IMR-90 (cell line): ENCODE measurements at places on chromosomes 7 and 10. TPM values are rescaled to one million over a fixed set of nuclear protein-coding genes. Genes with fewer than 3 reads are reported as not detected.
A peak's percentile ranks its signal among the peaks of the same experiment; 100 is the strongest.

Gene MMD2
- not detected in 2 replicates for total RNA-seq

DNA sequence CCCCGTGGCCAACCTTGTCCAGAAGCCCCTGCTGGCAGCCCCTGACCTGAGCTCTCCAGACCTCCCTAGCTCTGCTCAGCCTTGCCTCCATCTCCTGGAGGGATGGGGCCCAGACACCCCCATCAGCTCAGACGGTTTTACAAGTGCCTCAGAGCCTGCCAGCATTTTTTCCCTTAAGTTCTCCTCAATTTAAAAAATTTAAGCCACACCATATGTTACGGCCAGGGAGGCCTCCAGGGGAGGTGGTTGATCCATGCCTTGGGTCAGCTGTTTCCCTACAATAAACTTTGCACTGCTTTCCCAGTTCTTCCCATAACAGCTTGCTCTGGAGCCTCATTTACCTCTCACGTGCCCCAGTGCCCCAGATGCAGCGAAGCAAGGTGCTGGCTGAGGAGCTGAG, 143.5 kb downstream of the RGS10 start:
- H3K4me3 ChIP-seq = no peak overlapping the region
- no peaks in the 10 kb centered on the region for H3K27me3 ChIP-seq
- H3K36me3 ChIP-seq = peaks cover 49% of the 10 kb centered on the region
- H3K4me1 ChIP-seq = peaks cover 25% of the 10 kb centered on the region

Gene MSS51
- total RNA-seq = 1.1 TPM in 2 replicates

GRCh38 chr7:104652434-104652833, 324.0 kb downstream of the LHFPL3 start:
- DNase-seq = no peak
- H3K4me3 ChIP-seq = no peak overlapping the region
- no peaks in the 10 kb centered on the region for H3K27me3 ChIP-seq
- H3K36me3 ChIP-seq = no peaks in the 10 kb centered on the region
- no peak overlapping the region for H3K27ac ChIP-seq

DNA sequence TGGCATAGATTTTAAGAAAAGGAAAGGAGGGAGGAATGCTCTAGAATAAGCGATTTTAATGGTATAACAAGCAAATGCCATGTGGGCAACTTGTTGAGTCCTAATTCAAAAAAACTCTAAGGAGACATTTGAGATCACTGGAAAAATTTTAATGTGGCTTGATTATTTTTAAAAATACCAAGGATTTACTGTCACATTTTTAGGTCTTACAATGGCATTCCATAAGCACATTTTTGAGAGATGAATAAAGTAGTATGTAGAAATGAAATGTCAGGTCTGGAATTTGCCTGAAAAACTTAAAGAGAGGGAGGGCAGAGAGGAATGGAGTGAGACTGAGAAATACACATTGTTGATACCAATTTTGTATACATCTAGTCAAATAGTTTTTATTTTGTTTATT, 20.3 kb downstream of the NCAPG2 start:
- H3K27me3 ChIP-seq = no peaks in the 10 kb centered on the region
- H3K36me3 ChIP-seq = peaks cover 9% of the 10 kb centered on the region
- H3K4me1 ChIP-seq = peaks cover 14% of the 10 kb centered on the region
- DNase-seq = peak; percentile 36
- peak overlapping the region; percentile 92; the same call in 1 of the 2 replicates for H3K27ac ChIP-seq

GRCh38 chr10:106252541-106252940, 912.0 kb downstream of the SORCS1 start:
- no peaks in the 10 kb centered on the region for H3K36me3 ChIP-seq
- H3K27me3 ChIP-seq = no peaks in the 10 kb centered on the region
- H3K4me3 ChIP-seq = no peak overlapping the region
- DNase-seq = no peak
- H3K4me1 ChIP-seq = no peaks in the 10 kb centered on the region

DNA sequence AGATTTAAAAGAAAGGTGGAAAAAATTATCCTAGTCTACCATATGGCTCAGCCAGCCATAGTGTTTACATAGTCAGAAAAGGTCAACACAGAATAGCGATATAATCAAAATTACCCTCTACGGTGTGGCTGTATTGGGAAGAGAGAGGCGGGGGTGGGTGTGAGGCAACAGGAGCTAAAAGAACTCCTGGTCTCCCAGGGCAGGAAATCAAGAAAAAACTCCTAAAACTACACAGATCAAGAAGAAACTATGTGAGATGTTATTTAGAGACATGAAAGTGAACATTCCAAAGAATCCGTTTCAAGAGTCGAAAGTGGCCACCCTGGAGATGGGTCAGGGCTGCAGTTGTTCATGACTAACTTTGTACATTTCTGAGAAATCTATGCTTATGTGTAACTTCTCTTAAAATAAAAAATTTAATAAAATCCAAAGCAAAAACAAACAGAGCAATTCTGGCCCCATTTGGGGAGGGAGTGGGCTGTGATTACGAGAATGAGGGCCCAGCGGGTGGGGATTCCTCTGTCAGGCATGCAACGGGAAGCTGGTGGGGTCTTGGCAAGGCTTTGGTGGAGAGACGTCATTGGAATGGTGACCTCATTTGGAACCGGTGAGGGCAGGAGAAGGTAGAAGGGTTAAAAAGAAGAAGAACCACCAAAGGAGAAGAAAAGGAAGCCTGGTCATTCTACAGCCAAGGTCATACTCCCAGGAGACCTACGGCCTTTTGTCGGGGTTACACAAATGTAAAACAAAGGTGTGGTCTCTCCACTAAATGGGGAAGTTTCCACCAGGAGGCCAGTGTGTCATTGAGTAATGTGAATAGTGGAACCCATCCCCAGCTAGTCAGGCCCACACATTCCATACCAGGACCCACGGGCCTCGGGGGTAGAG, 71.2 kb upstream of the DUSP5 start:
- H3K4me1 ChIP-seq = peaks cover 13% of the 10 kb centered on the region
- no peaks in the 10 kb centered on the region for H3K27me3 ChIP-seq
- peak overlapping the region; percentile 87 for H3K27ac ChIP-seq
- H3K36me3 ChIP-seq = no peaks in the 10 kb centered on the region

Gene CALML3
- total RNA-seq = not detected in 2 replicates

Gene BICC1
- 38.9 and 42.5 TPM in 2 replicates for total RNA-seq

GRCh38 chr10:117162093-117163060, 24.3 kb upstream of the VAX1 start:
- H3K27me3 ChIP-seq = peaks cover 83% of the 10 kb centered on the region
- no peaks in the 10 kb centered on the region; the same call in 1 of the 2 replicates for H3K4me1 ChIP-seq
- H3K36me3 ChIP-seq = no peaks in the 10 kb centered on the region
- H3K27ac ChIP-seq = no peak overlapping the region
- no peak for DNase-seq
- no peak overlapping the region for H3K4me3 ChIP-seq

GRCh38 chr7:91435381-91436059, 171.3 kb downstream of the FZD1 start:
- DNase-seq = no peak
- H3K4me3 ChIP-seq = no peak overlapping the region
- H3K27me3 ChIP-seq = no peaks in the 10 kb centered on the region
- H3K27ac ChIP-seq = no peak overlapping the region
- H3K36me3 ChIP-seq = no peaks in the 10 kb centered on the region

Gene EGFR
- 60.4 and 63.9 TPM in 2 replicates for total RNA-seq

- no peaks in the 10 kb centered on the region for H3K27me3 ChIP-seq
- no peaks in the 10 kb centered on the region for H3K36me3 ChIP-seq
- no peak overlapping the region for H3K27ac ChIP-seq
- no peaks in the 10 kb centered on the region for H3K4me1 ChIP-seq
- no peak for DNase-seq
- no peak overlapping the region for H3K4me3 ChIP-seq
Measured at GRCh38 chr7:108813251-108814014, 243.8 kb downstream of the DNAJB9 start.

- H3K4me3 ChIP-seq = no peak overlapping the region
- H3K27me3 ChIP-seq = no peaks in the 10 kb centered on the region
- DNase-seq = peak; percentile 45
- H3K27ac ChIP-seq = no peak overlapping the region
Measured at GRCh38 chr10:91190876-91191583, 29.4 kb upstream of the PCGF5 start.
